ENCODE measurements at places on chromosomes 4 and X.
A peak's percentile ranks its signal among the peaks of the same experiment; 100 is the strongest.

GRCh38 chr4:85778632-85779131 lies 303.7 kb downstream of the ARHGAP24 start:
- DNase-seq: no peak

DNA sequence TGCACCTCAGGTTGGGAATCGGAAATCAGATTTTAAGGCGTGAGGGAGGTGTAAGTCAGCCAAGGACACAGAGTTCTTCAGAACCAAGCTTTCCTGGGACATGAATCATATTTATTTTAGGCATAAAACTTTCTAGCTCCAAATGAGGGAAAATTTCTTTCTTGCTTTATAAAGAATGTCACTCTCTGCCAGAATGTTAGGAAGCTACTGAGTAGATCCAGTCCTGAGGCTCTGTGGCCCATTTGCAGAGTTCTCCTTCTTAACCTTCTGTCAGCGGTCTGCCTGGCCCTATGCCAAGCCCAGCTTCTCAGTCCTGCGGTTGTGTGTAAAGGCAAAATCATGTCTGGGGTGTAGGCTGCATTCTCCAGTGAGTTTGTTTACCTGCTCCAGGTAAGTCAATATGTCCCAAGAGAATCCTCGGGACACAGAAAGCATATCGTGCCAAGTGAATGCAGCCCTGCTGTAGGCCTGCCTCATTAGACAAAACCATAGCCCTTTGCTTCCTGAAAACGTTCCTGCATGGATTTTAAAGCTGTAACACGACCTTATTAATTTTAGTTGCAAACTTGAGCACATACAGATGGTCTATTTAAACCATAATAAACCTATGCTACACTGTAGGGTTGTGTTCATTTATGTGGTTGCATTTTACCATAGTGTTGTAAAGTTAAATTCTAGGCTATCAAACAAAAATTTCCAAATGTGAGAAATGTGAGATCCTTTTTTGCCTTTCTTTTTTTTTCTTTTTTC lies 29.2 kb upstream of the CCNI start:
- no peak for DNase-seq

DNA sequence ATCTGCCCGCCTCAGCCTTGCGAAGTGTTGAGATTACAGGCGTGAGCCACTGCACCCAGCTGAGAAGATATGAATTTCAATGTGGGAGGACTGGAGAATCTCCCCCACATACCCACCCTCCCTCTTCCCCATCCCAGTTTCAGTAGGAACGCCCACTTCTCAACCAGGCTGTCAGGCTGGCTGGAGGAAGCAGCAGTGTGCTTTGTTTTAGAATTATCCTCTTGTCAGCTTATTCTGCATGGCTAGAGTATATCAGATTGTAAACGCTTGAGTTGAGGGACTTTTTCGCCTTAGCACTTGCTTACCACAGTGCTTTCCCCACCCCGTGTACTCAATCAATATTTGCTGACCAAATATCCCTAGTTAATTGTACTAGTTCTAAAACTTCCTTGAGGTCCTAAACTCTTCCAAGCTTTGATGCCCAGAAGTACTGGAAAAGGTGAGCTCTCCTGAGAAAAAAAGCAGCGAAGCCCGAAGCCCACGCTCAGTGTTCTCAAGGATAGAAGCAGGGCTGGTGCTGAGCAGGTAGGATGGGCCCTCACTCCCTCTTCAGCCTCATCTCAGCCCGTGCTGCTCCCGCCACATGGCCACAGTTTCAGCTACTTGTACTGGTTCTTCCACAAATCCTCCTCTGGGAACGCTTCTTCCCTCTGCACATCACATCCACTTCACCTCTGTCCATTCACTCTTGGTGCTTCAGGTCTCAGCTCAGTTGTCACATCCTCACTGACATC lies 7.3 kb upstream of the ARHGAP10 start:
- DNase-seq: no peak

- no peak for DNase-seq
Measured at GRCh38 chrX:56113785-56114436, 118.2 kb upstream of the KLF8 start.

- DNase-seq: no peak
Measured at GRCh38 chr4:98406819-98407218, 145.6 kb downstream of the RAP1GDS1 start.

DNA sequence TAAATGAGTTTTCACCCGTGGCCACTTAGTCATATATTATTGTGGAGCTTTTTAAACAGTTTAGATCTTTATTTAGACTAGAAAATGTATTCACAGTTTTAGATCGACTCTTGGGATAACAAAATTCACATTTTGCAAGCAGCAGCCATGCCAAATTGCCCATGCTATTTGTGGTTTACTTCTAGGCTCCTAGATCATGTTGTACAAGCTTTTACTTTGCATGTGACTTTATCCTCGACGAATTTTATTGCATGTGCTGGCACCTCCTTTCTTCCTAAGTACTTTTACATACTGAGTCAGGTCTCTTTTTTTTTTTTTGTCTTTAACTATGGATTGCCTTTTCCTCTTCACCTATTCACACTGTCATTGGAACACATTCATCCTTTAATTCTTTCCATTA lies 23.2 kb downstream of the BBS12 start:
- no peak for DNase-seq

DNA sequence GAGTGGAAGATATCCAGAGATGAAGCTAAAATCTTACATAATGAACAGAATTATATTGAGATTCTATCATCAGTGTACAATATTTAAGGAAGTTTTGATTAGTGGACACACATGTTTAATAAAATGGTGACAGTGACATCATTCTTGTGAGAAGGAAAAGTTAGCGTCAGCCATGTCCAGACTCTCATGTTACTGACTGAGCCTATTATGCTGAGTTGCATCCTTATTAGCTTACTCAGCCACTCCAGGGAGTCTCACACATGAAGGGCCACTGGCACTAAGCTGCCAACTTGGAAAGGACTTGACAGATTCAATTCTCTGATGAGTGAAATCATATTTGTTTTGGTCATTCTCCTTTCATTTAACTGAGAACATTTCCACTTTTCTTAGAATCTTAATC lies 170.6 kb downstream of the BANK1 start:
- no peak for DNase-seq

GRCh38 chr4:85500110-85500867 lies 25.3 kb downstream of the ARHGAP24 start:
- no peak for DNase-seq

DNA sequence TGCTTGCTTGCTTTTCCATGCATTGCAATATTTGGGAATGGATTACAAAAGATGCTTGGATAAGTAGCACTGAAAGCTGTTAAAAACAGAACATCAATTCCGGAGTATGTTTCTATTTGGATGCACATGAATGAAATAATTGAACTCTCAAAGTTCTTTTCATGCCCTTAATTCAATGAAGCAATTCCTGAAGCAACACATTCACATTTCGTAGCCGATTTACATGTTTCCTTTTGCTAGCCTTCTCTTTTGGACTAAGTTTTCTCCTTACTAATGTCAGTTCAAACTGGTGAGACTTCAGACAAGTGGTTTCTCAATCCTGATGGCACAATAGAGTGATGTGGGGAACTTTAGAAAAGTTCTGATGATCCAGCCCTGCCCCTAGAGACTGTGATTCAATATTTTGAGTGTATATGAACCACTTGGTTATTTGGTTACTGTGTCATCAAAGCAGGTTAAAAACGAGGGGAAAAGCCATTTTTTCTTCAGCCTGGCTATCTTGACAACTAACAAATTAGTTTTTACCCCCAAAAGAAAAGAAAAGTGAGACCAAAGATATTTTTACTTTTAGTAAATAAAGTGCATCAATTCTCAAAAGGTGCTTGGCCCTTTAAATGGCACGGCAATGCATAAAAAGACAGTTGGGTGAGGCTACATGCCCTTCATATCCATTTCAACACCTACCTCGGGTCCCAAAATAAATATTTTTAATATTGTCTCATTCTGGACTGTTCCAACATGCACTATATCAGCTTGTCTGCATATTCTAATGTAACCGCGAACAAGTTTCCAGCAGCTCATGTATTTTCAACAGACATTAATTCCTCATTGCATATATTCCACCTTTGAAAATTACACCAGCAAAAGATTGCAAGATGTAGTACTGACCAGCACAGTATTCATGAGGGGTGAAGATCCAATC lies 90.1 kb upstream of the RPL34 start:
- no peak for DNase-seq

GRCh38 chr4:38509551-38509950 lies 154.4 kb upstream of the KLF3 start:
- DNase-seq: peak; percentile 67

GRCh38 chr4:150004481-150004880 lies 73.8 kb upstream of the DCLK2 start:
- no peak for DNase-seq

DNA sequence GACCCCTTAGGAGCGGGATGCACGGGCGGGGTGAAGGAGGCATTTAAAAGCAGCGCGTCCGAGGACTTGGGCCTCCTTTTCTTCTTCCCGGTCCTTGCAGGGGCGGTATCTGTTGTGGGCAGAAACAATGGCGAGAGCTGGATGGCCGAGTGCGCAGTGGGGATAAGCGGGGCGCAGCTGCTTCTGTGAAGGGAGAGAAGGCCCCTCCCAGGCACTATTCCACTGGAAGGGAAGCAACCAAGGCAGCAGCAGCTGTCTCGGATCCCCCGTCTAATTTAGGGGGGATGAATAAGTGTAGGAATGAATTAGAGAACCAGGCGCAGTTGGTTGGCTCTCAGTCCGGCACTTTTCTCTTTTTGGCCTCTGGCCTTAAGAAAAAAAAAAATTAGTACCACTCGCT lies 995 bp downstream of the SMARCA5 start:
- peak; percentile 25 for DNase-seq

DNA sequence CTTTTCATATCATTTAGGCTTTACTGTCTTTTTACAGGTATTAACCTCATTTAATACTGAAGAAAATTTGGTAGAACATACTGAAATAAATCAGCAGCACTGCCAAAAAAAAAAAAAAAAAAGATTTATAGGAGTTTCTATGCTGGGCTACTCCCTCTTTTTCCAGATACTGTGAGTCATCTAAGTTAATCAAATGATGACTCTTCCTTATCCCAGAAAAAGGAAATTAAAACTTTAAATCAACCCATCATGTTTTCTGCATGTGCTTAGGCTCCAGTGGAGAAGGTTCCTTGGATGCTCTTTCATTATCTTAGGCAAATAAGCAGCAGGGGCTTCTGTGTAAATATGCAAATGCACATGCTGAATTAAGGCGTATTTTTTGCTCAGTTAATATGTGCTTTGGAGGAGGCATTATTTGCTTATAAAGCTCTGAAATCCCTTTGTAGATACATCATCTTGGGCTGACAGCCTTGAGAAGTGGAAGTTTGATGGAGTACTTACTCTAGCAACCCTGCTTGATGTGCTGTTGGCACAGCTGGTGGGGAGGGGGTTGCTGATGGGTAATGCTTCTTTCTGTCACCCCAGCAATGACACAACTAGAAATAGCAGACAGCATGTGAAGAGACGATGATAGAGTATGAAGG lies 136.1 kb downstream of the C4orf33 start:
- no peak for DNase-seq

- peak; percentile 45 for DNase-seq
Measured at GRCh38 chr4:142565771-142566170, 280.3 kb downstream of the INPP4B start.

DNA sequence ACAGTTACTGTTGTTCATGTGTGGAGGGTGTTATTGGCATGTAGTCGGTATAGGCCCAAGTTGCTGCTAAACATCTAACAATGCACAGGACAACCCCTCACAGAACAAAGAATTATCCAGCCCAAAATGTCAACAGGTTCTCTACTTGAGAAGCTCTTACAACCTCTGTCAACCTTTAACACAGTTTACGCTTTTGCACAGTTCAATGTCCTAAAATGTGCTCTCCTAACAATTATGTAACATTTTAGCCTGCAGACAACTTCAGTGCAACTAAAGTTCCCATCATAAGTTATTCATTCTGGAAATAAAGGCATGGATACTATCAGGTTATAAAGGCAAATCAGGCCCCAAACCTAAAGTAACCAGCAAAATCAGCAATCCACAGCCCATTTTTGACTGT lies 66.2 kb downstream of the ASB9 start:
- DNase-seq: no peak

DNA sequence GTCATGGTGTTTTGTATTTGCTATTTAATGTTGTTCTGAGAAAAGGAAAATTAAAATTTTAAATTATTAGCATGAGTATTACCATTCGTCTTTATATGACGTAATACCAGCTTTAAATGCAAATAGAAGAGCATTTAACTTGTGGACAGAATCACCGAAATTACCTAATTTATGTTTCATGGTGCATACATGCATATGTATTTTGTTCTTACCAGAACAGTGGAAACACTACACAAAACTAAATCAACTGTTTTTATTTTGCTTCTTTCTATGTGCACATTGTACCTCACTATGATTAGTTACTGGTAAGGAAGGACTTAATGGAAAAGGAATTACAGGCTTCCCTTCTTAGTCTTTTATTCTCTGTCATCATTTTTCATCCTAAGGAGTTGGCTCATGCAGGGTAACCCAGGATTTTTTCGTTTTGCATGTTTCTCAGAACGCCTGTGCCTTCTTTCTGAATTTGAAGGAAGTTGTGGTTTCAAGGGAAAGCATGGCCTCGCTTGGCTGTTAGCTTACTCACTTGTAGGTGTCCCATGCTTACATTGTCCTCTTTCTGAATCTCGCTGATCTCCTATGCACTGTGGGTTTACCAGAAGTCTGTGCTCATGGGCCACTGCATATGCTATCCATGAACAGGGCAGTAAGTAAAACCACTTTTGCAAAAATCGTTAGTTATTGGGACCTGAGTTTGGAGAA lies 300.0 kb upstream of the PUDP start:
- no peak for DNase-seq

DNA sequence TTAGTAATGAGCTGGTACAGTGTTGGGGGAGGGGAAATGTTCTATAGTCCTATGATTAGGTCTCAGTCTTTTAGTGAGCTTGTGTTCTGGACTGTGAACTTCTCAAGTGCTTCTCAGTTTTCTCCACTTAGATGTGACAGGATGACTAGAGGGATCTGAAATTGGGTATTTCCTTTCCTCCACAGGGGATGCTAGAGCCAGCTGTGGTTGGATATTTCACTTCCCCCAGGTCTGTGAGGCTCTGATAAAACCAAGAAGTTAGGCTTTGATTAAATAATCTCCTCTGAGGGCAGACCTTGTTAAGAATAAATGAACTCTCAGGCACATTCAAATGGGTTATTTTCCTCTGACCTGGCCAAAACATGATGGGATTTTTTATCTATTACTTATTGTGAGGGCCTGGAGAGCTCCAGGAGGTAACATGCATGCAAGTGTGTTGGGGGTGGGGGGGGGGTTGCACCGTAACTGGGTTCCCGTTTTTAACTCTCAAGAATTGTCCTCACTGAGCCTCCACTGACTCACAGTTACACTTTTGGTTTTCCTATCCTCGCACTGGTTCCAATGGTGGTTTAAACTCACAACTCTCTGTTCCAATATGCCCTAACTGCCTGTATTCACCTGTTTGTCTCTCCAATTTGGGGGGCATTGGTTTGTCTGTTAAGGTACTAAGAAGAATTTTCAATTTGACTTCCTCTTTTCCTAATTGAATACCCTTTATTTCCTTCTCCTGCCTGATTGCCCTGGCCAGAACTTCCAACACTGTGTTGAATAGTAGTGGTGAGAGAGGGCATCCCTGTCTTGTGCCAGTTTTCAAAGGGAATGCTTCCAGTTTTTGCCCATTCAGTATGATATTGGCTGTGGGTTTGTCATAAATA lies 28.1 kb upstream of the GLRA3 start:
- no peak for DNase-seq

Measured in CD8-positive, alpha-beta T cell (primary cell).